Heart right ventricle (tissue), 16 donors: ENCODE measurements at places on chromosomes 1 and 21. TPM values are rescaled to one million over a fixed set of nuclear protein-coding genes. Genes with fewer than 3 reads are reported as not detected.

GRCh38 chr1:21368515-21369289 is 71.2 kb upstream of the NBPF3 start:
- H3K4me1 ChIP-seq = no peaks in the 10 kb centered on the region
- H3K36me3 ChIP-seq = no peaks in the 10 kb centered on the region
- peak; percentile 80 for DNase-seq
- no peak overlapping the region for H3K27ac ChIP-seq

DNA sequence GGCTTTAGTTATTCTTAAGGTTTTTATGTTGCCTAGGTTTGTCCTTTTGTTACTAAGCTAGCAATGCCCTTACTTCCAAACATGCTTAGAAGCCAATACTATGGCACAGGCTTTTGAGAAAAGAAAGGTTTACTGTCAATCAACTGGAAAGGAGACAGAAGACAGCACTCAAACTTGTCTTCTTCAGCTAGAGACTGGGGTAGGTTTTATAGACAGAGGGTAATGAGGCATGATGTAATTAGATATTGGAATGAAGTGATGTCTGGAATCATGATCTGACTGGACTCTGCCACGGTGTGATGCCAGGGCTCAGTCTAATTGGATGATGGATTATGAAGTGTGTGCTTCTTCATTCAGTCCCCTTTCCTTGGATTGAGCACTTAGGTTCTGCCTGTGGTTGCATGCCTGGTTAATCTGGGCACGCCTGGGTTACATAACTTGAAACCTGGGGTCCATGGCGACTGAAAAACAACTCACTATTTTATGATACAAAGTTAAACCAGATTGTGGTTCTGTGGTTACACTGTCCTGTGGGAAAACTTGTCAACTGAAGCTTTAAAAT is 625.8 kb downstream of the BRINP3 start:
- no peaks in the 10 kb centered on the region for H3K36me3 ChIP-seq
- H3K27me3 ChIP-seq = no peaks in the 10 kb centered on the region
- no peak overlapping the region for H3K4me3 ChIP-seq
- no peaks in the 10 kb centered on the region for H3K4me1 ChIP-seq

DNA sequence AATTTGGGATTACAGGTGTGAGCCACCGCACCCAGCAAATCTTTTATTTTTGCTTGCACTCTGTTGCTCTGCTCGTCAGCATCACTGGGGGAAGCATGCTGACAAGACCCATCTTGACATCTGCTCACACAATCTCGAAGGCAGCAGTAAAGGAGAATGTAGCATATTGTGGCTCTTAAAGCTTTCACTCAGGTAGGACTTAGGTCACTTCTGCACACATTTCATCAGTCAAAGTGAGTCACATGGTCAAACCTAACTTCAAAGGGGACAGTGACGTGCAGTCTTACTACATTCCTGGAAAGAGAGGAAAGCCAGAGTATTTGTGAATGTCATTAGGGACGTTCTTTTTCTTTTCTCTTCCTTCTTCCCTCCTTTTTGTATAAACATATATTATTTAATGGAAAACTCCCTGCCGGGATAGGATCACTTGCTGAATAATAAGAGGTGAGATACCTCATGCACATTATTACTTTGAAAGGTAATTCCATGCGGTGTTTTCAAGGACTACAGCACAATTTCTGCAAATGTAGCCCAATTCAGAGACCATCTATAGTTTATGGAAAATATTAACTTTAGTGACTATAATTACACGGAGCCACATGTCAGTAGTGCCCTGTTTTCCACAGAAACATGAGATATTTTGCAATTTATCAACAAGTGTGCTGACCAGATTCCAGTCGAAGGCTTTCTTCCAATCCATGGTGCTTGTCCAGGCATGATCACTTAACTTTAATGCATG is 19.3 kb upstream of the ACBD6 start:
- DNase-seq = no peak
- H3K4me3 ChIP-seq = no peak overlapping the region
- no peaks in the 10 kb centered on the region for H3K36me3 ChIP-seq
- no peak overlapping the region for H3K27ac ChIP-seq

DNA sequence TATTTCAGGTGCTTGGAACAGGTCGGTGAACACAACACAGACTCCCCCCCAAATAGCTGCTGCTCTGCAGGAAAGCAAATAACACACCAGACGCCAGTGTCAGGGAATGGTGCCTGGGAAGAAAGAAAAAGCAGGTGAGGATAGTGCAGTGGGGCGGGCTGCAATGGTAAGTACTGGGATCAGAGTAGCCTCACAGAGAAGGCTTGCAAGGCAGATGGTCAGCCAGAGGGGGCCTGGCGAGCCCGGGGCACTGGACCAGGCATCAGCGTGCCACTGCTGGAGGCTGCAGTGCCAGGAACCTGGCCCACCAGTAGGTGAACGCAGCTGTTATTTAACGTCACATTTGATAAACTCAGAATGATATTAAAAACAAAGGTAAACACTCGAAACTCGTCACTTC is 60.0 kb downstream of the POFUT2 start:
- DNase-seq = no peak
- peaks cover 12% of the 10 kb centered on the region for H3K36me3 ChIP-seq
- H3K27ac ChIP-seq = no peak overlapping the region
- H3K4me1 ChIP-seq = no peaks in the 10 kb centered on the region
- H3K27me3 ChIP-seq = peaks cover 20% of the 10 kb centered on the region

DNA sequence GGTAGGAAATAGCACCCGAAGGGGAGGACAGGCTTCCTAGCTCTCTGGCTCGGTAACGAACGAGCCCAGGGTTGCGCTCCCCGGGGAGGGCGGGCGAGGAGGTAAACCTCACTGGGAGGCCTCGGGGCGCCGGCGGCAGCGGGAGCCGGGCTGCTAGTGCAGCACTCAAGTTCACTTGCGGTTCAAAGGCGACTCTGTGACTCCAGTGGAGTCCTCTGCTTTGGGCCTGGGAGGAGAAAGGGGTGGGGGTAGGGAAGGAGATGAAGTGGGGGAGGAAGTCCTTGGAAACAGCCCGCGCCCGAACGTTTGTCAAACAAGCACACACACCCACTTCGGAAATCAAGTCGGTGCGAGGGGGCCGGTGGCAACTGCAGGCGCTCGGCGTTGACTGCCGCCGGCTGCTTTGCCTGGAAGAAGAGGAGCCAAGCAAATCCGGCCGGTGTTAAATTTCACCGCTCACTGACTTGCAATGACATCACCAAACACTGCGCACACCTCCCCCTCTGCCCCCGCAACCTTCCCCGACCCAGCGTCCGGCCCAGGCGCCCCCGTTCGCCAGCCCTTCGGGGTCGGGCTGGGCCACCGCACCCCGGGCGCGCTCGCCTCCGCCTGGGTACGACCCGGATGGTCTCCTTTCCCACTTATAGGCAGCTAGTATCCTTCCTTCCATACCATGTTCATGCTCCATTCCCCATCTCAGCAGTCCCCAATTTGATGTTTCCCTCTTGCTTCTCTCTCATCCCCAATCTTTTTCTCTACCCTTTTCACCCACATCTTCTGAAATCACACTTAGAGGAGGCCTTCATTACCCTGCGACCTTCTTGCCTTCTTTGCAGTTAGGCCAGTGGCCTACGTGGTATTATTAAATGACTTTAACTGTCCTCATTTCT is at the start of gene COL24A1:
Gene COL24A1, minus strand, starts transcription at position 207 of the 890 bp plus-strand sequence. CDS start 376 bp downstream, outside the sequence.
- peak within 1 kb of the TSS; percentile 49 for H3K4me3 ChIP-seq
- H3K27ac ChIP-seq = peak within 1 kb of the TSS; percentile 57
- no peaks in the 10 kb centered on the region for H3K4me1 ChIP-seq
- peak; percentile 28 for DNase-seq
- H3K27me3 ChIP-seq = peaks cover 8% of the 10 kb centered on the region
- no peaks in the 10 kb centered on the region for H3K36me3 ChIP-seq

- no peaks in the 10 kb centered on the region for H3K36me3 ChIP-seq
- peaks cover 2% of the 10 kb centered on the region for H3K27me3 ChIP-seq
- no peak overlapping the region for H3K4me3 ChIP-seq
Measured at GRCh38 chr1:200530623-200531261, 89.8 kb downstream of the KIF14 start.

ALPL gene
- 7.1 TPM for total RNA-seq

KPRP gene
- not detected for total RNA-seq

C1orf226 gene
- 5.5 TPM for total RNA-seq

LCA5L gene
- total RNA-seq = 0.65 TPM

WNT3A gene
- not detected for total RNA-seq

VAV3 gene
- 2.6 TPM for total RNA-seq

CRP gene
- total RNA-seq = not detected

LRRC71 gene
- 0.38 TPM for total RNA-seq

ANKRD35 gene
- total RNA-seq = 0.91 TPM
